ENCODE measurements at places on chromosomes 1 and 21.

GRCh38 chr1:80607064-80607463, 1193.7 kb upstream of the ADGRL2 start:
- no peak for DNase-seq

DNA sequence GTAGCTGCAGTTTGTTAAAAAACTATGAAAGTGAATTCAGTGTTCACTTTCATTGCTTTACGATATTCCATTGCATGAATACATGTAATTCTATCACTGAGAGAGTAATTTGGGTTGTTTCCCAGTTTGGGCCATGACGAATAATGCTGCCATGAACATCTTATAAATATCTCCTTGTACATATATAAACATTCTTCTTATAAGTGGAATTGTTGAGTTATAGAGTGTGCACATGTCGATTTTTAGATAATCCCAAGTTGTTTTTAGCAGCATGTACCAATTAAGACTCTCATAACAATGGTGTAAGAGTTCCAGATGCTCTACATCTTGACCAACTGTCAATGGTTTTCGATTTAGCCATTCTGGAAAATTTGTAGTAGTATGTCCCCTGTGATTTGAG, 40.9 kb downstream of the ALG6 start:
- no peak for DNase-seq

GRCh38 chr1:17420391-17420918, 19.0 kb downstream of the RCC2 start:
- no peak for DNase-seq

DNA sequence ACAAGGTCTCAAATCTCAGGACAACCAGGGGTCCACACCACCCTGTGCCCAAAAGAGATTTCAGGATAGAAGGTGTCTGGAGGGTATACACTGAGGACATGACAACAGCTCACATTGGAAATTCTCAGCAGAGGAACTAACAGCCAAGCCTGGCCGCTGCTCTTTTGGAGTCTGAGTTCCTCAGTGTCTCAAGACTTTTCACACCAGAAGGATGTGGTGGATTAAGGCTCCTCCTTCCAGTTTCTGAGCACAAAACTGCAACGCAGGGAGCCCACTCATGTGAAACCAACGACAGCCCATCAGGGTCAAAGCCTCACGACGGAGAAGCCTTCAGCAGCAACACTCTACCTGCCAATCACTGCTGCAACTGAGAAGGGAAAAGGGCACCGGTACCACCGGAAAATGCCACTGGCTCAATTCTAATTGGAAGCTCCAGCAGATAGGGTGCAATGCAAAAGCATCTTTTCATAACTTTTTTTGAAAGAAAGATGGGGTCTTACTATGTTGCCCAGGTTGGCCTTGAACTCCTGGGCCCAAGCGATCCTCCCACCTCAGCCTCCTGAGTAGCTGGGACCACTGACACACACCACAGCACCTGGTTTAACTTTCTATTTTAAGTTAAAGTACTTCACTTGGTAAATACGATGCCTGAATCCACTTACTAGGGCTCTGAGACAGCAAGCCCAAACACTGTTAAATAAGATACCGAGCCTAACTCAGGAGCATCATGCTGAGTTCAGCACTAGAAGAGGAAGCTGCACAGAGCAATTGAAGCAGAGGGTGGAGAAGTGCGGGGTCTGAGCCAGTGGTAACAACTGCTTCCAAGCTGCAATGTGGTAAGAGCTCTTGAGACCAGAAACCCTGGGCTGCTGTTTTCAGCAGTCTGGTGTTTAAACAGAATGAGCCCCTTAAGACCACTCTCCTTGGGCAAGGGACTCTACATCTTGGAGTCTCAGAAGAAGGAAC, 7.8 kb downstream of the CAPZB start:
- DNase-seq = no peak

DNA sequence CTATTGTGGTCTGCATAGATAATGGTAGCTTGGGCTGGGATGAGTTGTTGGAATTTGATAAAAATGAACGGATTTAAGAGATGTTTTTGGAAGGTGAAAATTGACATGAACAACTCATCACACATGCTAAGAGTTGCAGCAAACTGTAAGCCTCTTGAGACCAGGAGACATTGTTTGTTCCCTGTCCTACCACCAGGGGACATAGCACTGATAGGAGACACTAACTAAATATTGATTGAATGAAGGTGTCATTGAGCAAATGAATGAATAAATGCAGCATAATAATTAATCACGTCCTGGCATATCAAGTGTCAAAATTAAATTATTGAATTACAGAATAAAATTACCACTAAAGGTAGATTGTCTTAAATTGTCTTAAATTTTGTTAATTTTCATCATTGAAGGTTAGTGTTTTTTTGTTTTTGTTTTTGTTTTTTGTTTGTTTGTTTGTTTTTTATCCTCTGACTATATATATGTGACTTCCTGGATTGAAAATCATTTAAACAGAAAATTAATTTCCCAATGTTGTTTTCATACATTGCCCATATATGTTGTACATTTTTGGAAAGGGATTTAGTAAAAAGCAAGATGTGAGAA, 285.3 kb upstream of the C1orf105 start:
- DNase-seq = no peak

- DNase-seq = no peak
These were observed 390.4 kb upstream of the ADGRL2 start for GRCh38 chr1:81410351-81410750.

GRCh38 chr1:173648880-173649605, 13.9 kb downstream of the TEX50 start:
- DNase-seq = no peak

DNA sequence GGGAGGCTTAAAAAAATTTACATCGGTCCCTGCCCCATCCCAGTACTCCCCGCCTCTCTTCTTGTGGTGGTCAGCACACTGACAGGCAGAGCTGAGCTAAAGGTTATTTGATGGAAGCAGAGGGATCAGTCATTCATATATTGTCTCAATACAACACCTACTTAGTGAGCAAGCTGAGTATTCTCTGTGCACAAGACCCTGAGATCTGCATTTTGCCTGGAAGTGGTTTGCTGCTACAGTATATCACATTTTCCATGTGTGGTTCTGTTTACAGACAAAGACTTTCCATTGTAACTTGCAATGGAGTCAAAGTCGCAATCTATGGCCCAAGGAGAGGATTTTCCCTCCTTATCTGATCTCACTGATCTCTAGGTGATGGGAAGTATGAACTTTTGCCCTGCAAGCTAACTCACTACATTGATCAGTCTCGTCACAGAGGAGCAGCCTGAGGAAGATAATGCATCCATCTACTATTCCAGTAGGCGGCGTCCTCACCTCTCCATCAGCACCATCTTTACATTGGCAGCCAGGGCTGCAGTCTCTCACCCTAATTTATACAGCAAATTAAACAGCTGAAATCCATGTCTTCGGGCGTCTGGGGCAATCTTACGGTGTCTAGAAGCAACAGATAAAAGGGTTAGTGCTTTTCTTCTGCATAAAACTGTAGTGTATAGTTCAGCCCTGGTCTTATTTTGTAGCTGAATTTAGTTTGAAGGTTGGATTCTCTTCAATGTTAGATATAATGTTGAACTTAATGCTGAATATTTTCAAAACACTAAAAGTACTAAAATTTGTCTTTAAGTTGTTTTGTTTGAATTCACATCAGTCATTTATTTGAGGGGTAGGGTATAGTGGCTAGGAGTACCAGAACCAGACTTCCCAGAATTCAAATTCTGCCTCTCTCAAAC, 3.2 kb upstream of the TRAF5 start:
- no peak for DNase-seq
